ENCODE measurements at places on chromosomes 2 and 18. TPM values are rescaled to one million over a fixed set of nuclear protein-coding genes. Genes with fewer than 3 reads are reported as not detected.
A peak's percentile ranks its signal among the peaks of the same experiment; 100 is the strongest.

HOXD8 gene
- total RNA-seq = not detected

- DNase-seq = no peak
Observed at GRCh38 chr2:216761133-216761532, 65.8 kb upstream of the IGFBP5 start.

GRCh38 chr18:48004577-48004976 is 74.1 kb upstream of the SMAD2 start:
- no peak for DNase-seq

LAMA1 gene
- not detected for total RNA-seq

DNA sequence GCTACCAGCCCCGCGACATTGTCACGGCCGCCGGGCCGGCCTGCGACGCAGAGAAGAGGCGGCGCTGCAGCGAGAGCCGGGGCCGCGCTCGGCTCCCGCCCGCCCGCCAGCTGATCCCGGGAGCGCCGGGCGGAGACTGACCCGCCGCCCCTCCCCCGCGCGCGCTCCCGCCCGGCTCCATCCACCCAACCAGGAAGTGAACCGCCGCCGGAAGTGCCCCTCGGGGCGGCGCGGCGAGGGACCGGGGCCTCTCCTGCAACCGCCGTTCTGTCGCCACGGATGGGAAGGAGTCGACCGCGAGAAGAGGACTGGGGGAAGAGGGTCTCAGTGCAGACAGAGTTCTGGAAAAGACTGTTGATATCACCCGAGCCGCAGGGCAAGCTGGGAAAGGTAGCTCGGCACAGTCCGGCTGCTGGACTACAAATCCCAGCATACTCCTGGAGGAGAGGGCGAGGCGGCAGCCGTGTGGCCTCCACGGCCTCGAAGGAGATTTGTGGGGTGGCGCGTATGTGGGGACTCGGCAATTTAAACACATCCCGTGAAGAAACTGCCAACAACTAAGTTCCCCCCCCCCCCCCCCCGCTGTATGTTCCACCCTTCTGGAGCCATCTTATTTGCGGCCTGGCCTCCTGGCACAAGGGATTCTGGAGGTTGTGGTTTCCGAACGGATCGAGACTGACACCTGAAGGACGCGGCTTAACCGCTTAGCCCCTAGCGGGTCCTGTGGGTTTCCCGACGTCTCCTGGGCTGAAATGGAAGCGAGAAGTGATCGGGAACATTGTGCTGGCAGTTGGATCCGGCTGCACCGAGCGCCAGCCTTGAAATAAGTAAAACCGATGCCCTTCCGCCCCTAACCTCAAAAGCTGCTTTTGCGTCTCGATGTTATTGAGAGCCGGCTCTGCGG is at the start of gene AAK1:
TSS of gene AAK1 (minus strand) at position 138 of the 904 bp plus-strand sequence. CDS start 699 bp downstream, outside the sequence.
- DNase-seq = peak; percentile 90

- DNase-seq = no peak
Observed at GRCh38 chr18:44807766-44808165, 127.1 kb downstream of the SETBP1 start.

AGXT gene
- total RNA-seq = not detected

GRCh38 chr2:235024191-235024860 is 72.5 kb downstream of the SH3BP4 start:
- no peak for DNase-seq

CNTNAP5 gene
- not detected for total RNA-seq

GRCh38 chr2:37771600-37772088 is 100.2 kb upstream of the CDC42EP3 start:
- no peak for DNase-seq

DNAJC5G gene
- total RNA-seq = not detected

All from activated naive CD4-positive, alpha-beta T cell treated with anti-CD3 and anti-CD28 coated beads for 36 hours (primary cell).